ENCODE measurements at places on chromosomes 13 and 19.

GRCh38 chr19:39497701-39497995 lies 1.1 kb upstream of the DLL3 start:
- no peak for DNase-seq

DNA sequence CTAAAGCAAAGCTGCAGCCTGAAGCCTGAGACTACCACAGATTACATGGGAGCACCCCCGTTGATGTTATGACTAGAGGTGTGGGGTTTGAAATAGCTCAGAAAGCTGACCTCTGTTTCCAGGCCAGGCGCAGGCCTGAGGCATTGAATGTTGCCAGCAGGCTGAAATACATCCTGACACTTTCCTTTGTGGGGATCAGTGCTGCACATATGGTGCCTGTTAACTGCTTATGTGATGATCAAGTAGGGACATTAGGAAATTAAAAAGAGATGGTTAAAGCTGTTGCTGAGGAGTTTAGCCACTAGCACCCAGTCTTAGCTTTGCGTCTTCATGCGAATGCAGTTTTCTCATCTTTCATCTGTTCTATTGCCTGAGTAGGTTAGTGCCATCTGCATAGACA lies 83.2 kb downstream of the CCNA1 start:
- no peak for DNase-seq

- no peak for DNase-seq
Measured at GRCh38 chr13:79404361-79404760, 1.7 kb downstream of the RBM26 start.

- DNase-seq, result no peak
Measured at GRCh38 chr13:79673310-79673992, 192.5 kb downstream of the NDFIP2 start.

GRCh38 chr13:68944272-68944671 lies 1163.4 kb upstream of the ATXN8OS start:
- DNase-seq, result no peak

GRCh38 chr13:24050292-24050711 lies 110.2 kb upstream of the SPATA13 start:
- no peak for DNase-seq

DNA sequence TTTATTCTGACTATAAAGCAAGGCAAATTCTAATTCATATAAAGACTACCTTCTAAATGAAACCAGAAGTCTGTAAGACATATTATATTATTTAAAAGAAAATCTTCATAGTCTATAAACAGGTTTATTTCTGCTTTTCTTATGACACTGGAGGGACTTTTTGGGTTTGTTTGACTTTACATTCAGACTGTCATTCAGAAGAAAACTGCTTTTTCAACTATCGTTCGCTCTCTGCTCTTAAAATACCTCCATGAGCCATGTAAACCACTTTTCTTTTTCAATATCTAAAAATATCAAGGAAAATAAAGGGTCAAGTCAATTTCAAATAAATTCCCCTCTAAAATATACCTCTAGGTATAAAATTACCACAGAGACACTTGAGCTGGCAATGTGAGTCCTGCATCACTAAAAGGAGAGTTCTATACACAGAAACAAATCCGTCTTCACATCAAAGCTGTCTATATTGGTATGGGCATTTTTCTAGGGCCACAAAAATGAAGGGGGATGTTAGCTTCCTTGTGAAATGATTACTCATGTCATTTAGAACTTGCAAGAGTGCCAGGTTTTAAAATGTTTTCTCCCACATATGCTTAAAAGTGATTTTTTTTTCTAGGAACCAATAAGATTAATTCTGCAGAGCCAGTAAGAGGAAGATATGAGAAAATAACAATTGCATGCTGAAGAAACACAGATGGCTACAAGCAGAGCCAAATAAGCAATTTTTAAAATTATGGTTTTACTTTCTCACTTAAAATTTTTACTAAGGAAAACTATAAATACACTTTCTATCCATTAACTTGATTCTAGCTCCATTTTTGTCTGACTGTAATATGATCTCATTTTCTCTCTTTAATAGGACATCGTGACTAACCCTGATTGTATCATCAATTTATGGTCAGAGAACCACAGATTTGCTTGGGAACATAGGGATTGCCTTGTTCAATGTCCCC lies 181.8 kb downstream of the TBC1D4 start:
- DNase-seq, result no peak

DNA sequence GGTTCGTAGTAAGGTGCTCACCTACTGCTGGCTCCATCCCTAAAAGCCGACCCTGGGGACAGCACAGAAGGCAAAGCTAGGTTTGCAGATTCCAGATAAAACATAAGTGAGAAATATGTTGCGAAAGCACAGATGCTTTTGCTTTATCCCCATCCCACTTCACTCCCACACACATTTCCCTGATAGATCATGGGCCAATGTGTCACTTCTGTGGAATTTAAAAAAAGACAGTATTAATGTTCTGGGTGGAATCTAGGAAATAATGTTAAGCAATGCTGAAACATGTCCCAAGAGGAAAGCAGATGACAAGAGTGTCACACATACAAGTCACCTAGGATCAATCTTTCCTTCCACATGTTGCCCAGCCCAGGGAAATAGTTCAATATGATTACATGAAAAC lies 661.0 kb upstream of the MIR17HG start:
- no peak for DNase-seq

- DNase-seq, result no peak
Measured at GRCh38 chr13:62613819-62614218, 1198.2 kb upstream of the PCDH20 start.

DNA sequence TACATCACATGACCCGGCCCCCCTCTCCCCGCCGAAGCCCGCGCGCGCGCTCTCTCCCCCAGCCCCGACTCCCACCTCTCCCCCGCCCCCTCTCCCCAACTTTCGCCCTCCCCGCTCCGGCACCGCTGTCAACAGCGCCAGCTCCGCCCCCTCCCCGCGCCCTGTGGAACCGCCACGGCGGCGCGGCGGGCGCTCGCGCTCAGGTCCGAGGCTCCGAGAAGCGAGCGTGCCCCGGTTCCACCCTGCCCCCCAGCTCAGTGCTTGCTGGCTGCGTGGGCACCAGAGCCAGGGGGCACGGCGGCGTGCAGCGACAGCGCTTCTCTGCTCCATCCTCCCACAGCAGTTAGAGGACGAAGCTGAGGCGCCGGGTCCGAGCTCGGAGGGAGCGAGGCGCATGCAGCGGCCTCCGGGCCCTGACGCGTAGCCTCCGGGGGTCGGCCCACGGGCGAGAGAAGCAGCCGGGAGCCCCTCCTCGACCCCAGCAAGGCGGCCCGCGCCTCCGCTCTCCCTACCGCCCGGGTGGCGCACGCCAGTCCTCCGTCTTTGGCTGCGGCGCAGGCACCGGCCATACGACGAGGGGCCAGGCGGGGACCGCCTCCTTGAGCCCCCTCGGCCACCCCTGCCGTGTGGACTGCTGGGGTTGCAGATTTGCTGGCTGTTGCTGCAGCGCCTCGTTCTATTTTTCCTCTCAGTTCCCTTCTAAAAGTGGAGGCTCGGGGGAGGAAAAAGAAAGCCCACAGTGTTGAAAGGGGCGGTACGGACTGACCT lies 109.5 kb downstream of the KCNRG start:
- DNase-seq, result no peak

GRCh38 chr13:110138010-110138699 lies 168.8 kb downstream of the COL4A1 start:
- DNase-seq, result peak; percentile 79

DNA sequence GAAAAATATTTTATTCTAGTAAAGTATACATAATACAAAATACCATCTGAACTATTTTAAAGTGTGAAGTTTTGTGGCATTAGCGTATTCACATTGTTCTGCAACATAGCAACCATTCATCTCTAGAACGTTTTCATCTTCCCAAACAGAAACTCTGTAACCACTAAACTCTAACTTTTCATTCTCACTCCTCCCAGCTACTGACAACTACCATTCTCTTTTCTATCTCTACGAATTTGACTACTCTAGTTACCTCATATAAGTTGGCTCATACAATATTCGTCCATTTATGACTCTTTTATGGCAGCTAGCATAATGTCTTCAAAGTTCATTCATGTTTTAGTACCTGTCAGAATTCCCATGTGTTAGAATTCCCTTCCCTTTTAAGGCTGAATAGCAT lies 150.5 kb upstream of the MIR17HG start:
- no peak for DNase-seq

DNA sequence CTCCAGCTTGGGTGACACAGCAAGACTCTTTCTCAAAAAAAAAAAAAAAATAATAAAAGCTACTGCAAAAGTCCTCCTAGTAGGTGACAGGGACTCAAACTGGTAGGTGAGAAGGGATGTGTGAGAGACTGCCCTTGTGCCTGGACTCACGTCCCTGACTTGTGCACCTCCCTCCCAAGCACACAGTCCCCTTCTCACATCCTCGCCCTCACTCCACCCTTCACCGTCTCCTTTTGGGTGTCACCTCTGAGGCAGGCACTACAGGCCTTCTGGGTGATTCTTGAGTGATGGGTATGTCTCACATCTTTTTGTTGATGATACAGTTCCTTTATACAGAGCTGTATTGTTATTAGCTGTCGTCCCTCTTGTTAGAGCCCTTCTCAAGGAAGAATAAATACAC lies 170.5 kb downstream of the TM9SF2 start:
- no peak for DNase-seq

- DNase-seq, result no peak
Measured at GRCh38 chr19:56727677-56728076, 56.1 kb upstream of the ZNF835 start.

Measured in activated CD4-positive, alpha-beta T cell treated with anti-CD3 and anti-CD28 coated beads, Interleukin-10, Interleukin-2, amounts not matched to agents 100 ng/mL and 50 ng/mL, durations not matched to agents 16 hours and 8 hours (primary cell).